ENCODE measurements at places on chromosomes 16 and 17. TPM values are rescaled to one million over a fixed set of nuclear protein-coding genes. Genes with fewer than 3 reads are reported as not detected.

Gene USH1G
- not detected for polyA plus RNA-seq

Gene RGS9
- 8.0 TPM for polyA plus RNA-seq

Gene ENPP7
- polyA plus RNA-seq, result not detected

Gene HBZ
- polyA plus RNA-seq, result not detected

Gene SERPINF2
- polyA plus RNA-seq, result 1.6 TPM

Gene TBC1D3G
- polyA plus RNA-seq, result not detected

Gene GRB7
- polyA plus RNA-seq, result not detected

Gene SOST
- not detected for polyA plus RNA-seq

Gene GGA2
- polyA plus RNA-seq, result 50.9 TPM

Gene SPAG5
- polyA plus RNA-seq, result 19.9 TPM

Gene ABCC11
- 1.5 TPM for polyA plus RNA-seq

Gene RNF43
- polyA plus RNA-seq, result not detected

Gene SLC5A2
- not detected for polyA plus RNA-seq

Gene ERCC4
- 7.0 TPM for polyA plus RNA-seq

Gene HOXB1
- not detected for polyA plus RNA-seq

Gene OTOP2
- not detected for polyA plus RNA-seq

Gene CCL17
- polyA plus RNA-seq, result not detected

Gene MT1M
- polyA plus RNA-seq, result not detected

Gene STX1B
- 4.5 TPM for polyA plus RNA-seq

Gene LPCAT2
- 0.59 TPM for polyA plus RNA-seq

Gene HOXB3
- not detected for polyA plus RNA-seq

Gene KRT222
- 15.1 TPM for polyA plus RNA-seq

Gene TP53TG3F
- not detected for polyA plus RNA-seq

Gene LRRC75A
- 0.53 TPM for polyA plus RNA-seq

Gene DPH1
- 44.8 TPM for polyA plus RNA-seq

Gene C1QTNF8
- polyA plus RNA-seq, result not detected
